Transverse colon (tissue), 4 donors: ENCODE measurements at places on chromosomes 7 and 10.

DNA sequence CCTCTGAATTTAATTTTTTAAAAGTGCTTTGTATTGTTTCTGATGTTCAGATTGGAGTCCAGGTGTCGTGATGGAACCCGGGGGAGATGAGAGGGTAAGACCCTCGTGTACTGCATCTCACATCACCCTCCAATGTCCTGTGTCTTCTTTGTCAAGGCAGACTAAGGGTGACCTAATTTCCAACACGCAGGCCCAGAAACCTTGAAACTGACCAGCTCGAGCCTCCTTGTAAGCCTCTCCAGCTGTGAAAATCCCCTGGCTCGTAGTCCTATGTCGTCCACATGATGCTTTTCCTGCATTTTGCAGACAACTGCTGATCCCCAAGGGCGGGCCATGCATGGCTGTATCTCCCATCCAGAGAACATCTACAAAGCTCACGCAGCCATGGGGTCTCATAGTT lies 220.2 kb downstream of the ARHGAP12 start:
- no peak for DNase-seq

- peak; percentile 19 for DNase-seq
Observed at GRCh38 chr10:60883187-60883586, 60.8 kb downstream of the RHOBTB1 start.

GRCh38 chr7:71613313-71613712 lies 481.4 kb downstream of the GALNT17 start:
- no peak for DNase-seq

DNA sequence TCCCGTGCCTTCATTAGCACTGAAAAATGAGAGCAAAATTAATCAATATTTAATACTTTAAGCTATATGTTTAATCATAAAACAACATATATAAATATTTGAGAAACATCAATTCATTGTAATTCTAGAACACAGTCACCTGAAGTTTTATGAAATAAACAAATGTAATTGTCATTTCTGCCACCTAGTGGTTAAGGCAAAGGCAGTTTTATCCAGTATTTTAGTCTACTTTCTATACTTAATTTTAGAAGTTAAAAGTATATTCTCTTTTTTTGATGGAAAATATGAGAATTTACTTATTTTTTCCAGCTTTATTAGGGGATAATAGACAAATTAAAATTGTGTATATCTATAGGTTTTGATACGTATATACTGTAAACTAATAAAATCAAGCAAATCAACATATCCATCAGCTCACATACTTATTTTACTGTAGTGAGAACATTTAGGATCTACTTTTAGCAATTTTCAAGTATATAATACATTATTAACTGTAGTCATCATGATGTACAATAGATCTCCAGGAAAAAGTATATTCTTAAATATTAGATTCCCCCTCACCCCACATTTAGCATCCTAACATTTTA lies 16.9 kb downstream of the PCGF6 start:
- DNase-seq, result no peak

DNA sequence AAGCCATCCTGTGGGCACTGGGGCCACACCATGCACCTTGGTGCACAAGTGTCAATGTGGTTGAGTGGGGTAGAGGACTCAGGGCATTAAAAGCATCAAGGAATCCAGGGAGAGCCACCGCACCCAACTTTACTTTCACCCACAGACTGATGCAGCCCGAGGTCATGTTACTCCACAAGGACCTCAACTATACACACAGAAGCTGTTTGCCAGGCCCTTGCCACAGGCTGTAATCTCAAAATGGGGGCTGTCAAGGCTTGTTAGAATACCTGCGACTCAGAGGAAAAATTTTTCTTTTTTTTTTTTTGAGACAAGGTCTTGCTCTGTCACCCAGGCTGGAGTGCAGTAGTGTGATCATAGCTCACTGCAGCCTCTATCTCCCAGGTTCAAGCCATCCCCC lies 26.5 kb upstream of the KCTD7 start:
- no peak for DNase-seq

GRCh38 chr7:42432644-42433043 lies 195.6 kb upstream of the GLI3 start:
- no peak for DNase-seq

DNA sequence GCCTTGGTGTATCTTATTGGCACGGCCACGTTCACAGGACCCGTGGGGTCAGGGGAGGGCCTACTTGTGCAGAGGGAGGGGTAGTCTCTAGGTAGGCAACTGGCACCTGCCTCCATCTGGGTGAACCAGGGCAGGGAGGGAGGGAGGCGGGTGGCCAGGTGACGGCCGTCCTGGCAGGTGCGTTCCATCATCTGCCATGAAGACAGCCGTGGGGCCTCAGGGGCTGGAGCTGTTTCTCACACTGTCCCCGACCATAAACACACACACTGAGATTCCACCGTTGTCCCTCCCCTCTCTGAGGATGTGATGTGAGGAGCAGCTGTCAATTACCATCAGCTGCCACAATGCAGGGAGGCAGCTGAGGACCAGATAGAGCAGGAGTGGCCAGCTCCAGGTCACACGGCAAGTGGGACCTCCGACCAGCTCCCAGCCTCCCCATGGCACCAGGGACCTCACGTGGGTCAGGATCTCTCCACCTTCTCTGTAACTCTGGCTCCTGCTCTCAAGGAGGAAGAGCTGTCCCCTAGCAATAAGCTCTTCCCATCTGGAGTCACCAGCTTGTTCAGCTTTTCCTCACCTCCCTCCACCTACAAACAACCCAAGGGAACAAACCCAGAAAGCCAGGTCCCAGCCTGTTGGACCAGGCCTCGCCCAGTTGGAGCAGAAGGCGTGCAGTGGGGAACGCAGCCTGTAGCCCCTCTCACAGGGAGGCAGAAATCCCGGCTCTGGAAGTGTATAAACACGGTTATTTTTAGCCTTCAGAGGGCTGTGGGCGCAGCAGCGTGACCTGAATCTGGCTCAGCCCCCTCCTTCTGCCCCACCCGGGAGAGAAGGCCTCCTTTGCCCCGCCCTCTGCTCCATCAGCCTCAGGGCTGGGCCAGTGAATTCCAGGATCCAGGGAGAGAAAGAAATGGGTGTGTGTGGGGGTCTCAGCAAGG lies 33.1 kb downstream of the ZMIZ1 start:
- peak; percentile 64 for DNase-seq

DNA sequence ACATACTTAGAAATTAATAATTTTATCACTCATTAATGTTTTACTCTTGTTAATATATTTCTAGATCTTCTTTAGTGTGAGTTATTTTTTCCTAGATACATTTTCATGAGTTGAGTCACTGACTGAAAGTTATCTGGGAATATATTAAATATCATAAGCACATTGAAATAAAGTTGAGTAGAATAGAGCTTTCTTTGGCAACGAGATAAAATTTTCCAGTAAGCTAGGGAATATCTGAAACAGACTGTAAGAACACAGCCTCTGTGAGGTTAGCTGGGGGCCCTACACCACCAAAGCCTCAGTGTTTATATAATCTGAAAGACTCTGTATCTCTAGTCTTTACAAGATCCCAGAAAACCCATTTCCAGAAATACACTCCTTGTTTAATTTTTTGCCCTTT lies 347.8 kb upstream of the PLXDC2 start:
- no peak for DNase-seq

GRCh38 chr7:29965030-29965429 lies 24.6 kb downstream of the SCRN1 start:
- no peak for DNase-seq
